ENCODE measurements at places on chromosomes 12 and 14.

DNA sequence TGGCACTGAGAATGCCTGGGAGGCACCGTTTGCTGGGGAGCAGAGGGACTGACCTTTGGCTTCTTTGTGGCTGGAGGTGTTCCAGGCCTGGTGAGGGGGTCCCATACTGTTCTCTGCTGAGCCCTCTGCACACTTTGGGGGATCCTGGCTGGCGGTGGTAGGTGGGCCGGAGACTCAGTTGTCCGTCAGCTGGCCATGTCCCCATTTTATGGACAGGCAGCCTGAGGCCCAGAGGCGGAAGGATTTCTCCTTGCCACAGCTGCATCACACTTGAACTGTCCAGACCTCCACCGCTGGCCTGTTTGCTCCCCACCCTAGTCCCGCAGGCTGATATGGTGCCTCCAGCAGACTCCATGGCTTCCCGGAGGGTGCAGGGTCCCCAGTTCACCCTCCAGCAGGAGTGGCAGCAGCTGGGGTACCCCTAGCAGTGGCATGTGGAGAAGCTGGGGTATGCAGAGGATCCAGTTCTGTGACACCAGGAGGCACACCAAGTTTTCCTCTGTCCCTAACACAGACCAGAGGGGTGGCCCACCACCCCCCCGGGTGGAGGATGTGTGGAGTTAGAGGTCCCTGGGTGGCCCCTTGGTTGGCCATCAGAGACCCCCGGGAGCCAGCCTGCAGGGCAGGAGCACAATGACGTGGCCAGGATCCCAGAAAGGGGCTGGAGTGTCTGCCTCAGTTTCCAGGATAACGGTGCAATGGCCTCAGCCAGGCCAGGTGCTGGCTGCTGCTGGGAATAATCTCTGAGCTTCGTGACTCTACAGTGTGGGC is 14.8 kb downstream of the SLC25A29 start:
- DNase-seq = no peak

- DNase-seq = no peak
Observed at GRCh38 chr12:11348439-11348838, 38.2 kb upstream of the PRB4 start.

GRCh38 chr14:56488306-56488705 is 91.3 kb upstream of the TMEM260 start:
- no peak for DNase-seq

GRCh38 chr14:64123241-64123822 is 170.8 kb downstream of the ESR2 start:
- DNase-seq = no peak

- DNase-seq = no peak
Observed at GRCh38 chr12:128339126-128339520, 72.2 kb downstream of the TMEM132C start.

DNA sequence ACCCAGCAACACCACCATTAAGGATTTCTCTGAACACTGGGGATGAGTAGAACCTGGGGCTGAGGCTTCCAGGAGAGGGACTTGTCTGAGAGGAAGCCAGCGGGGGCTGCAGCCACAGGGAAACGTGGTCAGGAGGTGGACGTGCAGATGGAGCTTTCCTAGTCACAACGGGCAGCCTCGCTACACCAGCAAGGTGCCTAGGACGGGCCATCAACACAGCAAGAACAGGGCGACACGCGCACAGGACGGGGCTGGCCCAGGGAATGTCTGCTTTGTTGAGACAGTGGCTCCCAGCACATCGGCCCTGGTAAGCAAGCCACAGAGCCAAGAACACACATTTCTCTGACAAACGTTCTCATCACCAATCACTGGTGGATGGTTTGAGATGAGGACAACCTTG is 25.3 kb downstream of the ANKLE2 start:
- DNase-seq = no peak

DNA sequence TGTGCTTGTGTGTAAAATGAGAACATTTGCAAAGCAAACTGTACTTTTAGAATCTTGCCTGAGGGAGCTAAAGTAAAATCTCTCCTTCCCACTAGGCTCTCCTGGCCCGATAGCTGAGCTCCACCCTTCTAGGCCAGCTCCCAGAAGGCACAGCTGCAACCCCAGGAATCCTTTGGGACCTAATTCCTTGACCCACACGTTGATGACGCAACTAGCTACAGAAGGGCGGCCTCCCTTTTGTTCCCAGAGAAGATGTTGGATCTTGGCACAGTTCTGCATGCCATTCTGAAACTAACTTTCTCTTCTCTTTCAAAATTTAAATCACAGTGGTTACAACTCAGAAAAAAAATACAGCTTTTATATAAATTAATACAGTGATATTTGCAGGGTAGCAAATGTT is 268.1 kb downstream of the EGLN3 start:
- no peak for DNase-seq
